ENCODE measurements at places on chromosomes 13 and 19.

GRCh38 chr19:18665771-18666202 lies 17.7 kb upstream of the CRTC1 start:
- DNase-seq, result no peak

DNA sequence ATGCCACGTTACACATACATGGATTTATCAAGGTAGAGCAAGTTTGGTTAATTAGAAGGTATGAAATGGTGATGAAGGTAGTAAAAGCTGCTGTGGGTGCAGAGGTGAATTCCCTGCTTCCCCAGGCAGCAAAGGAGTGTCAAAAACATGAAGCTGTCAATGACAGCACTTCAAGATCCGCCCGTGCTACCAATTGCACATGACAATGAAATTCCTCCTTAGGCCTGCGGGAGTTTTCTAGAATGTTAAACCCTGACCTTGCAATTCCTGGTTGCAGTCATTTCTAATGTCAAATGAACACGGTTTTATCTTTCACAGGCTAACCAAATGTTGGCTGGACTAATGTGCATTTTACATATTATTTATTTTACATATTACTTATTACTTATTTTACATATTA lies 67.7 kb upstream of the LSM14A start:
- DNase-seq, result no peak

DNA sequence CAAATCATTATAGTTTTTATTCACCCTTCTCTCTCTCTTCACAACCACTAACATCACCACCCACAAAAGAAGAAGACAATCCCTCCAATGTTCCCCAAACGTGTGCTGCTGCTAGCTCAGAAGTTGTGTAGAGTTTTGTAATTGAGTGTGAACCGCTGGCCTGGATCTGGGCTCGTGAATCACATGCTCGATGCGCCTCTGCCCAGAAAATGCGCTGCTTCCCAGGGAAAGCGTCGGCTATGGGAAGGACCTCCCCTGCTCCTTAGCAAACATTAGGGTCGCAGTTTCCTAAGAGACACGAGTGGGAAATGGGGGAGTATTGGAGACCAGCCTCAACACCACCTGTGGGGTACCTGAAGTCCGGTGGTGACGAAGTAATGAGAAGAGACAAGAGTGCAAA lies 38.4 kb upstream of the ZNF726 start:
- no peak for DNase-seq

DNA sequence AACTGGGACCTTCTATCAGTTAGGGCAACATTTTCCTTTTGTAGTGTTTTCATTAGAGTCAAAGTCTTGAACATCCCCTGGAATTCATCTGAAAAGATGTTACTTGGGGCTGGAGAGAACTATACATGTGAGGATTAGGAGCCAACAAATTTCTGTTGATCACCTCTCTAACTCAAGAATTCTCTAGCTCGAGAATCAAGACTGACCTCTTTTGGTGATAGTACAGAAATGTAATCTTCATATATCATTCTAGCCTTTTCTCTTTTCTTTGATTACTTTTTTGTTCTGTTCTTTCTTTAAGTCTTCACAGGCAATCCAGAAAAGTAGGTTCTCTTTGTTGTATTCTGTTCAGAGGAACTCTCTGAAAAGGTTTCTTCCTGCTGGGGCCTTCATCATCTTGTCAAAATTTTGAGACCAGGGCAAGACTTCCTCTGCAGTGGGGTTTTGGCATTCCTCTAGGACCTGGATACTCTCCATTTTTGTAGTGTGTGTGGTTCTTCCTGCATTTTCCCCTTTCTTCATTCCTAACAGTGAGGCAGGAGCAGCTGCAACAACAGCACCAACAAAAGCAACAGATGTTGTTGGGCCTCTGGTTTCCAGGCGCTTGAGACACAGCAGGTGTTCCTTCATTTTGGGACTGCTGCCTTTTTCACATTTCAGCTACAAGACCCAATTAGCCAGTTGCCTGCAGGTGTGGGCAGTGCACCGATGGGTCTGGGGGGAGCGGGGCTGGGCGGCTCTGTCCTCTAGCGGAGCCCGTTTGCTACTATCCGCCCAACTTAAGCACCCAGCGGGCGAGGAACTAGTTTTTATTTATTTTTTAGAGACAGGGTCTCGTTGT lies 26.2 kb downstream of the ELF1 start:
- DNase-seq, result no peak

GRCh38 chr19:5954293-5954692 lies 23.6 kb downstream of the RANBP3 start:
- no peak for DNase-seq

DNA sequence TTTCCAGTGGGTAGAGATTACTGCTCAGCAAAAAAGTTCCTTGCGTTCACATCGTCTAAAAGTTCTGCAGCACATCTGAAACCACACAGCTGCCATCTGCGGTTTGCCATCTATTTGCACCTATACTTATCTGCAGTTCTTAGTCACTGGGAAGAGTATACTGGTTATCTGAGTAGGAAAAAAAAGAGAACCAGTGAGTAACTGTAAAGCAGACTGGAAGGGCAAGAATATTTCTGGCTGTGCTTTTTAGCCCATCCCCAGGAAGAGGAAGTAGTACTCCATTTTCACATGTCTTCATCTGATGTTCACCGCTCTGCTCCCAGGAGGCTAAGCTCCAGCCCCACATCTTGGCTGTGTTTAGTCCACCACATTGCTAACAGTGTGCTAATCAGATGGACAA lies 35.6 kb downstream of the EFNB2 start:
- DNase-seq, result no peak

- no peak for DNase-seq
Observed at GRCh38 chr13:99227909-99228688, 27.4 kb downstream of the UBAC2 start.
